IPS-NIHi11 (cell line): ENCODE measurements at places on chromosomes 3 and 15.
A peak's percentile ranks its signal among the peaks of the same experiment; 100 is the strongest.

GRCh38 chr3:191328962-191329653, at the start of gene CCDC50:
Gene CCDC50, plus strand, starts transcription at chr3:191329394. Its CDS starts 281 bp downstream, at chr3:191329675.
- DNase-seq, result peak; percentile 86

DNA sequence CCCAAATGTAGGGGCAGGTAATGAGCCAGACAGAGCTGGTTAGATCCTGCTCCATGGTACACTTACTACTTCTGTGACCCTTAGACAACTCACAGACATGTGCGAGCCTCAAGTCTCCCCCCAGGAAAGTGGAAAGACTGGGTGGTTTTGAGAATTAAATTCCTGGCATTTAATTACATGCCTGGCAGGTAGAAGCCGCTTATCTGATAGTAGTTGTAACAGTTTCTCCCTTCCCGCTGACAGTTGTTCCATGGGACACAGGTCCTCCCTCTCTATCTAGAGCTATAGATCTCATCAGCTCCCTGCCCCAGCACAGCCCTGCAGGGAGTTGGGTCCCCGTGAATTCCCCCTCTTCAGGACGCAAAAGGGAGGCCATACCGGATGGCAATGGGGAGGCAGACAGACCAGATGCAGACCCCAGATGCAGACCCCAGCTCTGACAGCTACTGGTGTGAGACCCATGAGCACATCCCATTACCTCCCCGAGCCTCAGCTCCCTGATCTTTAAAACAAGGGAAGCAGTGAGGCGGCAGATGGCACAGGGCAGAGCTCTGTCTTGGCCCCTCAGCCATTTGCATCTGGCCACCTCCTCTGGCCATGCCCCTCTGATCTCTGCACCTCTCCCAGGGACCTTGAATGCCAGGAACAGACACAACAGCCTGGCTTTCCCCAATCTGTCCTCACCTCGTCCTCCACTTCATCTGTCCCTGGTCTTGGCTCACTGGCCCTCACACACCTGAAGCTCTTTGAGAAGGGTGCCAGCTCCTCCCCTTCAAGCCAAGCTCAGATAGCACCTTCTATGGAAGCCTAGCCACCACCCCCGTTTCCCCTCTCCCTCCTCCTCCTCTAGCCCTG, 34.1 kb upstream of the NR2C2 start:
- no peak for DNase-seq

- DNase-seq, result peak; percentile 52
These were observed 42.3 kb downstream of the ZDHHC19 start for GRCh38 chr3:196168808-196169391.

DNA sequence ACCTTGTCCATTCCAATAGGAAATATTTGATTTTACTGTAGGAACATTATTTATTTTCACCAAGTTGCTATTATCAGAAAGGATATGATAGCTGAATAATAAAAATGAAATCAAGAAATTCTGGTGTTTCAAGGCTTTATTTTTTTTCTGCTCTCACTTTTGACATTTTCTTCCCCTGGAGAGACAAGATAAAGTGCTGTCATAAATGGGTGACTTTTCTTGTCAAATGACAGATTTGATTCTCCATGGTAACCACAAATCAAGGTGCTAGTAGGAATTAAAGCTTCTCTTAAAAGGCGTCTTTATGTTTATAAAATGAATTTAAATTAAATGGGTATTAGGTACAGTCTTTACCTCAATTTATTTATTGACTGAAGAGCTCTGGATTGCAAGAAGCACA, 124.6 kb downstream of the FOXP1 start:
- DNase-seq, result no peak

DNA sequence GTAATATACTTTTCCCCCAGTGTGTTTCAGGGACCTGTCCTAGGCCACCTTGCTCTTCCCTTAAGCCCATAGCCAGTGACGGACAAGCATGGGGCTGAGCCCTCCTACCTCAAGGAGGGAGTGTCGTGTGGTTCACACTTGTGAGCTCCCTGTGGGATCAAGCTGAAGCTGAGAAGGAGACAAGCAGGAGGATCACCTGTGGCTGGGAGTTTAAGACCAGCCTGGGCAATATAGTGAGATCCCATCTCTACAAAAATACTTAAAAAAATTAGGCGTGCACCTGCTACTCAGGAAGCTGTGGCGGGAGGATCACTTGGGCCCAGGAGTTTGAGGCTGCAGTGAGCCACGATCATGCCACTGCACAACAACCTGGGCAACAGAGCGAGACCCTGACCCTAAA, 76.7 kb upstream of the RPL35A start:
- no peak for DNase-seq
